ENCODE measurements at places on chromosomes 1 and 21.

DNA sequence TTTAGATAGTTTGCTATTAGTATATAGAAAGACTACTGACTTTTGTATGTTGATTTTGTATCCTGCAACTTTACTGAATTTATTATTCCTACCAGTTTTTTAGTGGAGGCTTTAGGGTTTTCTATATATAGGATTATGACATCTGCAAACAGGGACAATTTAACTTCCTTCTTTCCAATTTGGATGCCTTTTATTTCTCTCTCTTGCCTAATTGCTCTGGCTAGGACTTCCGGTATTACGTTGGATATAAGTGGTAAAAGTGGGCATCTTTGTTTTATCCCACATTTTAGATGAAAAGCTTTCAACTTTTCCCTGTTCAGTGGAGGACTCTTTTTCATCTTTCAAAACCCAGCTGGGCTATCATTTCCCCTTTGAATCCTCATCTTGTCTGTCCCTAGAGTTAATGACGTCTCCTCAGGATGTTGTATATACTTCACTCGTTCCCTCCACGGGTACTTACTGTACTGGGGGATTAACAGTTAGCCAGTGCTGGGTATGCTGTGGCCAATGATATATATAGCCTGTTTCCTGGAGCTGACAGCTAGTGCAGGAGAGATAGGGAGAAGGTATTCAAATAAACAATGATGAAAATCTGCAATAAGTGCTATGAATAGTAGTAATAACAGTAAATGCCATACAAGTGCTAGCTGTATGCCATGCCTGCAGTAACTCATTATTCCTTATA lies 9.8 kb downstream of the ACOT11 start:
- no peak for DNase-seq

DNA sequence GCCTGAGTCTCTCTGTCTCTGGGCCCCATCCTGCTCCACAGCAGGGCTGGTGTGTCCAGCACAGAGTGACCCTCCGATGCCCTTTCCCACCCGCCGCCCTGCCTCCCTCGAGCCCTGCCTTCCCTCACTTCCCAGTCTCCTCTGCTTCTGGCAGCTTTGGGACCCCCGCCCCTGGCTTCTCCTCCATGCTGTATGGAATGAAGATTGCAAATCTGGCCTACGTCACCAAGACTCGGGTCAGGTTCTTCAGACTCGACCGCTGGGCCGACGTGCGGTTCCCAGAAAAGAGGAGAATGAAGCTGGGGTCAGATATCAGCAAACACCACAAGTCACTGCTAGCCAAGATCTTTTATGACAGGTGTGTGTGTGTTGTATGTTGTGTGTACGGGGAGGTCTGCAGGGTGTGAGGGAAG lies 14.3 kb downstream of the MOV10 start:
- peak; percentile 86 for DNase-seq

GRCh38 chr1:35883635-35884101 lies 659 bp downstream of the AGO1 start:
- DNase-seq, result no peak

- no peak for DNase-seq
Observed at GRCh38 chr1:24113641-24114033, 1.7 kb upstream of the MYOM3 start.

DNA sequence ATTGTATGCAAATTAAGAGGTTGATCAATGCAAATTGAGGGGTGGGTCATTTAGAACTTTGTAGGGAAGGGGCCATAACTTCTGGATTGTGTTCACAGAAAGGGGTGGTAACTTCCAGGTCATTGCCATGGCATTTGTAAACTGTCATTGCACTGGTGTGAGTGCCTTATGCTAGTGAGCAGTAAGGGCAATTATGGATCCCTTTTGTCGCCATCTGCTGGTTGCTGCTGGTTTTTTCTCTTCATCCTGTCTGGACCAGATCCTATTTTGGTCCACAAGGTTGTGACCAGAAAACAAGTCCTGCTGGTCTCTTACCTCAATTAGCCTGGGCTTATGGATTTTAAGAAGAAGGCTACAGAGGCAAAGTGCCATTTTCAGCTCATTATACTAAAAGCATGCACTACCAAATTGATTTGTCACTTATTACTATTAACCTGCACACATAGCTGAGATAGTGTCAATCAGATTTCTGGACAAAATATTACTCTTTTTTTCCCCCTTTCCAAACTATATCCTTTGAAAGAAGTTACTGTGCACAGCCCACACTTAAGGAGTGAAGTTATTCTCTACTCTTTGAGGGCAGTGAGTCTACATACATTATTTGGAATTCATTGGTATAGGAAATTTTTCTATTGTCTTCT lies 196.2 kb downstream of the ZC3H11B start:
- no peak for DNase-seq
